Activated CD8-positive, alpha-beta T cell treated with anti-CD3 and anti-CD28 coated beads for 36 hours (primary cell): ENCODE measurements at places on chromosomes 4 and X. TPM values are rescaled to one million over a fixed set of nuclear protein-coding genes. Genes with fewer than 3 reads are reported as not detected.

The KLHL8 gene
- total RNA-seq: 12.0 TPM

The PKD2 gene
- 2.8 TPM for total RNA-seq

The PRRG1 gene
- not detected for total RNA-seq

The FGB gene
- total RNA-seq: not detected

The CXCL9 gene
- 1.3 TPM for total RNA-seq

The HTR2C gene
- not detected for total RNA-seq

The ERAS gene
- total RNA-seq: not detected

GRCh38 chrX:2501559-2502102 is 855 bp upstream of the DHRSX start:
- DNase-seq: no peak

- DNase-seq: no peak
Measured at GRCh38 chr4:129972257-129972656, 876.3 kb downstream of the C4orf33 start.

GRCh38 chr4:121273191-121273590 is 107.6 kb downstream of the QRFPR start:
- no peak for DNase-seq

DNA sequence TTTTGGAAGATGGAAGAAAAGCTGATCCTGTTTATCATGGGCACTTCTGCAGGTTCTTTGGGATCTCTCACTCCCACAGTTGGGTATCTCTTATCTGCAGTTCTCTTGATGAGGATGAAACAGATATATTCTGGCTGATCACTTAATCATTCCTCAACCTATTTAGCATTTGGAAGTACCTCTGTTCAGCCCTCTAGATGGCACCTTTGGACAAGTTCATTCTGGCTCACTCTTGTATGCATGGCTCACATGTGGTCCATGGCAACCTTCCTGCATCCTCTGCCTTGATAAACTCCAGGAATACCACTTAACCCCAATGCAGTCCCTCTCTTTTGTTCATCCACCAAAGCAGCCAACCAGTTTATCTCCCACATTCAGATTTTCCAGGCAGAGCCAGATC is 74.2 kb downstream of the SMARCA5 start:
- DNase-seq: no peak

GRCh38 chr4:5114950-5115349 is 63.7 kb downstream of the STK32B start:
- DNase-seq: no peak

DNA sequence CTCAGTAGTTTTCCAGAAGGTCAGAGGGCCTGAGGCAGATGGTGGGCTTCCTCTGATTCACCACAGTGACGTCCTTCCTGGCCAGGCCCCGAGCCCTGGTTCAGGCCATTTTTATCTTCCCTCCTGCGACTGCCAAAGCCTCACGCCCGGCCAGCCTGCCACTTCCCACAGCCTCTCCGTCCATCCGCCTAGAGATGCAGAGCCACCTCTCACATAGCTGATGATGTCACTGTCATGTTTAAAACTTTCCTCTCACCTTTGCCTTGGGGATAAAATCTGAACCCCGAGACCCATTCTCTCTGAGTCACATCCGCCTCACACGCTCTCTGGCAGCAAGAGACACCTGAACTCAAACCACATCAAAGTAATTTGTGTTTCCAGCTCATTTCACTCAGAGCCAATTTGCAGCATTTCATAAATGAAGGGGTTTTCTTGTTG is 175.3 kb downstream of the QDPR start:
- peak; percentile 88 for DNase-seq

DNA sequence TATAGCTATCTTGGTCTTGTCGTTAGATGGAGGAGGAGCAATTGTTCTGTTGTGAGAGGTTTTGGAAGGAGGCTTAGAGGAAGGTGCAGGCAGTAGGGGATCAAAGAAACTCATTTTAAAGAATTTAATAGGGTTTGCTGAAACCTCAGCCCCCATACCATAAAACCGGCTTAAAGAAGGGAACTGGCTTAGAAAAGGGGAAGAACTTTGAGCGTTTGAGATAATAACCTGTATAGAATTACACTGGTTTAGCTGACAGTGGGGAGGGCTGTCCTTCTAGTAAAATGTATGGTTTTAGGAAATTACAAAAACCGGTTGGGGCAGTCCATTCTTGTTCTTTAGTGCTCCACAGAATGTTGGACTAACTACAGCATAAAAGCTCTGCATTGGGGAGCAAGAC is 128.1 kb downstream of the KDM6A start:
- no peak for DNase-seq

DNA sequence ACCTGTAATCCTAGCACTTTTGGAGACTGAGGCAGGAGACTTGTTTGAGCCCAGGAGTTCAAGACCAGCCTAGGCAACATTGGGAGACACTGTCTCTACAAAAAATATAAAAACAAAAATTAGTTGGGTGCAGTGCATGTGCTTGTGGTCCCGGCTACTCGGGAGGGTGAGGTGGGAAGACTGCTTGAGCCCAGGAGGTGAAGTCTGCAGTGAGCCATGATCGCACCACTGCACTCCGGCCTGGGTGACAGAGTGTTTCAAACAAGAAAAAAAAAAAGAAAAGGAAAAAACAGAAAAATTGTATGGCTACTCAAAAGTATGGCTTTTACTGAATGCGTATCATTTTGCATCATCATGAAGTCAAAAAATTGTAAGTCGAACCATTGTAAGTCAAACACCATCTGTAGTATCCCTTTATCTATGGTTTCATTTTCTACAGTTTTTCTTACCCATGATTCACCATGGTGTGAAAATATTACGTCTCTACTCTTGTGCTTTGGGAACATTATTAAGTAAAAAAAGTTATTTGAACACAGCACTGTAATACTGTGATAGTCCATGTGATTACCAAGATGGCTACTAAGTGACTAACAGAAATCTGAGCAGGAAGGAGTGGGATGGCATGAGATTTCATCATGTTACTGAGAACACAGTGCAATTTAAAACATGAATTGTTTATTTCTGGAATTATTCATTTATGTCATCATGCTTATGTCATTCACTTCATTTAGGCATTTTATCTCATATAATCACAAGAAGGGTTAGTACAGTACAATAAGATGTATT is 26.5 kb upstream of the MANBA start:
- DNase-seq: no peak

GRCh38 chr4:133320576-133321170 is 171.6 kb downstream of the PCDH10 start:
- no peak for DNase-seq

- no peak for DNase-seq
Measured at GRCh38 chr4:81808011-81808672, 336.4 kb upstream of the RASGEF1B start.
